ENCODE measurements at places on chromosomes 4 and X.

GRCh38 chrX:24002792-24003191, 24.2 kb downstream of the KLHL15 start:
- DNase-seq: no peak

DNA sequence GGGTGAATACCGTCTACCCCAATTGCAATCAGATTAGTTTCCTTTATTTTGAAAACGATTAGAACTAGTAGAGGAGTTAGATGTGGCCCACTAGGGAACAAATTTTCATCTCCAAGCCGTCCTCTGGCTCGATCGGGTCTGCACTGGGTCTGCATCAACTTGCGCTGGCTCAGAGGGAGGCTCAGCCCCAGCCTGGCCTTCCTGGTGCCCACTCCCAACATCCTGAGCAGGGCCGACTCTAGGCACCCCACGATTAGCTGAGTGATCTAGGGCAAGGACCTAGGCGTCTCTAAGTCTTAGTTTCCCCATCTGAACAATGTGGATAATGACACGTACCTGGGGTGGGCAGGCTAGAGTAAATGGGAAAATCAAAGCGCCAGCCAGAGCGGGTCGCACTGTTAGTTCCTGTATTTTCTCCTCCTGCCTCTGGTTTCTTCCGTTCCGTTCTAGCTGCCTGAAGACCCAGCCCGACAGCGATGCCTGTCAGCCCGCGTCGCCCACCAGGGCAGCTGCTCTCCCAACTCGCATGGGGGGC, 7.7 kb upstream of the HAND2 start:
- no peak for DNase-seq

DNA sequence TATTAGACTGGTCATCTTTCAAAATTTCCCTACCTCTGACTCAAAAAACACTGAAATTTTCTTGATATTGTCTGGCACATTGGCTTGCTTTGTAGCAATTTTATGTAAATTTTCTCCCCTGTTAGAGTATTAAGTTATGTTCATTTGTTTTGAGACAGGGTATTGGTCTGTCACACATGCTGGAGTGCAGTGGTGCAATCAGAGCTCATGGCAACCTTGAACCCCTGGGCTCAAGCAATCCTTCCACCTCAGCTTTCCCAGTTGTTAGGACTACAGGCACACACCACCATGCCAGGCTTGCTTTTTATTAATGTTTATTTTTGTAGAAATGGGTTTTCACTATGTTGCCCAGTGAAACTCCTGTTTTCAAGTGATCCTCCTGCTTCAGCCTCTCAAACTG, 17.5 kb downstream of the FABP2 start:
- DNase-seq: no peak

DNA sequence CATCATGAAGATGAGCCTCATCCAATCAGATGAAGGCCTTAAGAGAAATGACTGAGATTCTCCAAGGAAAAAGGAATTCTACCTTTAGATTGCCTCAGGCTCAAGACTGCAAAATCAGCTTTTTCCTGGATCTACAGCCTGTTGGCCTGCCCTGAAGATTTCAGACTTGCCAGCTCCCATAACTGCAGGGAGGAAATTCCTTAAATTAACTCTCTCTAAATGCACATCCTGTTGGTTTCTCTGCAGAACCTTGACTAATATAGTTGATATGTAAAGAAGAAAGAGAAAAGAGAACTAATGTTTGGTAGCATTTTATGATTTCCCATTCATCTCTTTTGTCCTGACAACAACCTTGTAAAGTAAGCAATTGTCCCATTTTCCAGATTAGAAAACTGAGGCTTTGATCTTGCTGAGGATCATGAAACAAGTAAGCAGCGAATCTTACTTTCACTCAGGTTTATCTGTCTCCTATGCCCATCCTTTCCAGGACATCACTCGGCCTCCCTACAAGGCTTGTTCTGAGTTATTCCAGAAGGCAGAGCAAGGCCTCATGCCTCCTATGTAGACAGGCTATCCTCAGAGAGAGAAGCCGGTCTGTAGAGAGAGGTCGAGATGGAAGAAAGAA, 115.0 kb upstream of the LDB2 start:
- peak; percentile 72 for DNase-seq

GRCh38 chrX:127038065-127038464, 218.5 kb downstream of the PRR32 start:
- no peak for DNase-seq

DNA sequence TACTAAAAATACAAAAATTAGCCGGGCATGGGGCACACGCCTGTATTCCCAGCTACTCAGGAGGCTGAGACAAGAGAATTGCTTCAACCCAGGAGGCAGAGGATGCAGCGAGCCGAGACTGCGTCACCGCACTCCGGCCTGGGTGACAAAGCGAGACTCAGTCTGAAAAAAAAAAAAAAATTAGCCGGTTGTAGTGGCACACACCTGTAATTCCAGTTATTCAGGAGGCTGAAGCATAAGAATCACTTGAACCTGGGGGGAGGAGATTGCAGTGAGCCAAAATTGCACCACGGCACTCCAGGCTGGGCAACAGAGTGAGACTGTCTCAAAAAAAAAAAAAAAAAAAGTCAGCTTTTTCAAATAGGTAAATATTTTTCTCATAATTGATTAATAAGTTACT, 71.9 kb downstream of the WDFY3 start:
- no peak for DNase-seq

DNA sequence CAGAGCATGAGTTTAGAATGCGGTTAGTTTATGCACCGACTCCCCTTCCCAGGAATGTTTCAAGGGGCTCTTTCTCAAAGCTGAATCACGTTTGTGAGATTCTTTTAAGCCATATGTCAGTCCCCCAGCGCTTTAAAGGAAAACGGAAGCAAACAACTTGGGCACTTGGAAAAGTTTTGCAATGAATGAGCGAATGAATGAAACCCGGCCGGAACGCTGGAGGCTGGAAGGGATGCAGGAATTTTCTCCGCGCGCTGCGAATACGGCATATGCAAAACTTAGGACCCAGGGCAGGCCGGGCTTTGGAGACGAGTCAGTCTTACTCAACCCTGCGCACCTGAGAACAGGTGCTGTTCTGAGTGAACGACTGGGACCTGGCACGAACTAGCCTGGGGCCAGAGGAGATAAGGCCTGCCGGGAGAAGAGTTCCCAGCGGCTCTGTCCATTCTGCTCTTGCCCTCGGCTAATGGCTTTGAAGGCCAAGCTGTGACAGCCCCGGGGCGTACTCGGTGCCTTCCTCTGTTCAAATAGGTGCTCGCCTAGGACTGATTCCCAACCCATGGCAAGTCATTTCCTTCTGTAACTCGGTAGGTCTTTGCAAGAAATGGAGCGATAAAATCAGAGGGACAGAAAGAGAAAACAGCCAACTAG, 743 bp upstream of the NRK start:
- no peak for DNase-seq

GRCh38 chrX:9759337-9759736, 6.3 kb downstream of the GPR143 start:
- DNase-seq: no peak

DNA sequence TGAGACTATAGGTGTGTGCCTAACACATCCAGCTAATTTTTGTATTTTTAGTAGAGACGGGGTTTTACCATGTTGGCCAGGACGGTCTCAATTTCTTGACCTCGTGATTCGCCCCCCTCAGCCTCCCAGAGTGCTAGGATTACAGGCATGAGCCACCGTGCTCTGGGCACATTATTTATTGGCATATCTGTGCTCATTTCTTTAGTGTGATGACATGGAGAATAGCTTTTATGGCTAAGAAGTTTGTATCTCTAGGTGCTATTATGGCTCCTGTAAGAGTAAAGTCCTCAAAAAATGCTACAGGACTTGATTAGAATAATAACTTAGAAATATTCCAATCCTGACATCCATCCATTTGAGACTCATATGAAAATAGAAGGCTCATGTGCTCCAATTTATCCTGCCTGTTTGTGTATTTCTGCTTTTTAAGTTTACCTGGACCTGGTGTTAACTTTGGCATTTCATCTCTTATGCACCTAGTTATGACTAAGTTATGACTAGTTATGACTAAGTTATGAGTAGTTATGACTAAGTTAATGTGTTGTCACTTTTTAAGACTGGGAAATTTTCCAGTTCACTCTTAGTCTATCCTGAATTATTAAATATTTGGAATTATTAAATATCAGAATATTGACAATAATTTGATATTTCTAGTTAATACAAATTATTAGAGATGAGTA, 36.4 kb upstream of the UNC5C start:
- DNase-seq: no peak

GRCh38 chrX:95063554-95063953, 1389.5 kb downstream of the FAM133A start:
- no peak for DNase-seq

- peak; percentile 96 for DNase-seq
These were observed 80.9 kb downstream of the FAM114A1 start for GRCh38 chr4:38948551-38948950.

DNA sequence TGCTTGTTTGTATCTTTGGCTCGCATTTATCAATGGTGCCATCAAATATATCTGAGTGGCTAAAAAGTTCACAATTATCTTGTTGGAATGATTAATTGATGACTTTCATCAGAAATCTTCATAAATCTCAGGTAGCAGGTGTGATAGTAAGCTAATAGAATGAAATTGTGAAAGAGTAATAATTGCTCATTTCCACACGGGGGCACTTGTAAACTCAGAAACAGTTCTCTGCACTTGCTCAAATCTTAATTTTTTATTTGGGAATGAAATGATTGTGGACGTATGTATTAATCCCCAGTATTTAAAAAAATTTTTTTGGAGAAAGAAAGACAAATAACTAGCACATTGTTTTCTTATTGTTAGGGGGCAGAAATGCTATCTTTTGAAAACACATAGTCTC, 132.8 kb downstream of the DTHD1 start:
- no peak for DNase-seq

DNA sequence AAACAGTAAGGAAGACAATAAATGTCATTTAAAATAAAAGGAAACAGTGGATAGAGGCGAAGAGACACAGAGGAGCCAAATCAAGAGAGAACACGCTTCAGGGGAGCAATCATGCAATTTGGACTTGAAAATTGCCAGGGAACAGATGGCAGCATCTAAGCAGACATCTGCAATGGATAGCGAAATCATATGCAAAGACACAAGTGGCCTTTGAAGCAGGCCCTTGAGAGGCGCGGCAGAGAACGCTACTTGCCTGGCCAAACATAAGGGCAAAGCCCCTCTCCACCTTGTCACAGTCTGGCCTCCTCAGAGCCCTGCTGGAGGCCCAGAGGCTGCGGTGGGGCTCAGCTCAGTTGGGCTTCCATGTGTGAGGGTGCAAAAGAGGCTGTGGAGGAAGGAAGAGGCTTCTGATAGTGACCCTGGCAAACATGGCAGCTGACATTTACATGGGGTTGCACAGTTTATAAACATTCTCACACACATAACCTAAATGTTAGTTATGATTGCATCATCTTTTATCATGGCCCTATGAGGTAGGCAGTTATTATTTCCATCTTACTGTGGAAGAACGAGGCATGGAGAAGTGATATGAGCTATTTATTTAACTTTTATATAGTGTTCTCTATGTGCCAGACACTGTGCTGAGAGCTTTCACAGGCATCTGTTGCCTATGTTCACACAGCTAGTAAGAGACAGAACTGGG, 18.3 kb downstream of the ADGRG4 start:
- no peak for DNase-seq

- DNase-seq: peak; percentile 43
These were observed 85.2 kb downstream of the ANAPC10 start for GRCh38 chr4:145012841-145013240.

DNA sequence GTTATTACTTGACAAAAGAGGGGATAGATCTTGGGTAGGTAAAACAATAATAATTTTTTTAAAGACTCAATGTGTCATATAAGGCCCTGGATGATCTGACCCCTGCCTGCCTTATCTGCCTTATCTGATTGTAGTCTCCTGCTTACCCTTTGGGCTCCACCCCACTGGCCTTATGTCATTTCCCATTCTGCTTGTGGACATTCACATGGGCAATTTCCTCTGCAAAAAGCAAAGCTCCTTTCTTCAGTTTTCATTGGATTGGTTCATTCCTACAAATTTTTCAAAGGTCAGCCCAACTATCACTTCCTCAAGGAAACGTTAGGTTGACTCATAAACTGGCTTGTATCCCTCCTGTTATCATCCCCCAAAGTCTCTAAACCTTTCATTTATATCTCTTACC, 15.7 kb upstream of the TET2 start:
- no peak for DNase-seq

- no peak for DNase-seq
These were observed 36.2 kb downstream of the RGS12 start for GRCh38 chr4:3328814-3329663.

- no peak for DNase-seq
These were observed 23.8 kb upstream of the MAGEC3 start for GRCh38 chrX:141814213-141814857.

GRCh38 chr4:187586892-187587291, 408.7 kb upstream of the ZFP42 start:
- peak; percentile 29 for DNase-seq

All from AG10803 (cell line).